ENCODE measurements at places on chromosomes 7 and 10.

DNA sequence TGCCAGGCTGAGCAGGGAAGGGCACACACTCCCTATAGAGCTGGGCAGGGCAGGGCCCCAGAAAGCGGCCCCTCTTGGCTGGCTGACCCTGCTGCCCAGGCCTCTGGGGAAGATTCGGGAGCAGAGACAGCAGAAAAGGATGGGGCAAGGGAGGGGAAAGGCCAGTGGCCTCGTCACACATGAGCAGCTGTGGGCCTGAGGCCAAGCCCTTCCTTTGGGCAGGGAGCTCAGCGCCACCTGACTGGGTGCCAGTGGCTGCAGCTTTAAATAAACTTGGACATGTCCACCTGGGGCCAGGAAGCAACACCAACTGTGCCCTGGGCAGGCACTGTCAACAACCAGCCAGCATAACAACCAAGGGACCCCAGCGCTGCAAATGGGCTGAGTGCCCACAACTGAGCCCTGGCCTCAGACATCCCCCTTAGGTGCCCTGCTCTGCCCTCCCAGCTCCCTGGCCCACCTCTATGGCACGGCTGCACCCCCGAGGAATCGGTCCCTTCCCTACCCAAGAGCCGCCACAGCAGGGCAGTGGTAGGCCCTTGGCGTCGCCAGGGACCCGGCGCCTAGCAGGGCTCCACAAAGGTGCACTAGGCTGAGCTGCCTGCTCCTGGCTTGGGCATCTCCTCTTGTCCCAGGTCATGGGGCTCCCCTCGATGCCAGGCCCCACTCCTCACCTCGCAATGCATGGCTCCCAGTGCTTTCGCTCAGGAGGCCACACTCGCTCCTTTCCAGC lies 2.6 kb downstream of the CAMK2B start:
- DNase-seq = no peak

DNA sequence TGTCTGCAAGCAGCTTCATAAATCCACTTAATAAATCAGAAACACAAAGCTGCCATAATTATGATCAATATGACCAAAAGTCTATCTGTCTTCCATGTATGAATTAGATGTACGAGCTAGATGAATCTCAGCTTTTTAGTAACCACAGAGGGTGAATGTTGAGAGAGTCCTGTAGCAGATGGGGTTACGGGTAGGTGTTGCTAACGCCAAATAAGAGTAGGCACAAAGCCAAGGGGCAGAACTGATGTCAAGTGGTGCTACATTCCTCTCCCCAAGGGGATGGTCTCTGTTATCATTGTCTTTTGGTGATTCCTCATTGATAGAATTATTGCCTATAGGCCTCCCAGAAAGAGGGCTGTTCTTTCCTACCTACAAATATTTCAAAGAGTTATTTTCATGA lies 257.8 kb downstream of the PCLO start:
- no peak for DNase-seq

- DNase-seq = no peak
Measured at GRCh38 chr7:39357648-39358047, 208.6 kb upstream of the YAE1 start.

DNA sequence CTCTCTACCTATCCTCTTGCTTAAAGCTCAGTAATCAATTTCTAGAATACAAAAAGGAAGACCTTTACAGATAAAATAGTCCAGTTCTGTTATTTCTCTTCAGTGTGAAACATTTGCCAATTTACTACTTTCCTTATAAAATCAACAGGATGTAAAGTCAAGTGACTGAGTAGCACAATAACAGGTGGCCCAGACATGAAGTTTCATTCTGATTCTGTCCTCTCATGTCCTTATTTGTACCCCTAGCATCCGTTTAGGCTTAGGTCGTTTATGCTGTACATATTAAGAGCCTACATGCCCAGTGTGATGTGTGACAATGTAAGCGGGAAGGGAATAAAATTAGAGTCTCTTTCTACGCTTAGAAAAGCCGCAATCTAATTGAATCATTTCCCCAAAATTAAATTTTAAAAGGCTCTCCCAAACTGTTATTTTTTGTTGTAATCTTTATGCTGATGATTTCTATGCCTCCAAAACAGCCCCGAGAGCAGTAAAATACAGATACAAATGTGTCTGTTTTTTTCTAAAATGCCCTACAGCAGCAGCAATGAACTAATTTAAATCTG lies 29.1 kb downstream of the EPC1 start:
- no peak for DNase-seq
